Chondrocyte (in vitro differentiated cells): ENCODE measurements at places on chromosomes 4 and X. TPM values are rescaled to one million over a fixed set of nuclear protein-coding genes. Genes with fewer than 3 reads are reported as not detected.

ZXDB gene
- 7.3 to 9.5 TPM (median 9.3 TPM) in 3 replicates for total RNA-seq

OSTC gene
- 272 to 365 TPM (median 279 TPM) in 3 replicates for total RNA-seq

SH3D19 gene
- total RNA-seq, result 31.2 to 57.5 TPM (median 32.0 TPM) in 3 replicates

TLR7 gene
- total RNA-seq, result not detected in 3 replicates

PROM1 gene
- 0.10 TPM in 1 of 3 replicates, not detected in the others for total RNA-seq

USP26 gene
- total RNA-seq, result 0.17 TPM in 1 of 3 replicates, not detected in the others

TMEM255A gene
- 0.10 to 0.15 TPM in 2 of 3 replicates, not detected in the other for total RNA-seq

GAGE12J gene
- not detected in 3 replicates for total RNA-seq

KLHL2 gene
- 14.3 to 19.3 TPM (median 16.0 TPM) in 3 replicates for total RNA-seq

PPP2R2C gene
- total RNA-seq, result 0.10 to 0.94 TPM (median 0.13 TPM) in 3 replicates

POU4F2 gene
- total RNA-seq, result not detected in 3 replicates

RBMXL3 gene
- not detected in 3 replicates for total RNA-seq

PPP1R2C gene
- total RNA-seq, result not detected in 3 replicates

MAGEA9B gene
- total RNA-seq, result not detected in 3 replicates

CT45A6 gene
- total RNA-seq, result not detected in 3 replicates

ASB9 gene
- not detected in 3 replicates for total RNA-seq

CXCL6 gene
- total RNA-seq, result not detected in 3 replicates

SLC10A6 gene
- total RNA-seq, result not detected in 3 replicates
